ENCODE measurements at places on chromosomes 1 and 21.

- DNase-seq: no peak
Measured at GRCh38 chr1:229208481-229208880, 62.4 kb upstream of the RAB4A start.

DNA sequence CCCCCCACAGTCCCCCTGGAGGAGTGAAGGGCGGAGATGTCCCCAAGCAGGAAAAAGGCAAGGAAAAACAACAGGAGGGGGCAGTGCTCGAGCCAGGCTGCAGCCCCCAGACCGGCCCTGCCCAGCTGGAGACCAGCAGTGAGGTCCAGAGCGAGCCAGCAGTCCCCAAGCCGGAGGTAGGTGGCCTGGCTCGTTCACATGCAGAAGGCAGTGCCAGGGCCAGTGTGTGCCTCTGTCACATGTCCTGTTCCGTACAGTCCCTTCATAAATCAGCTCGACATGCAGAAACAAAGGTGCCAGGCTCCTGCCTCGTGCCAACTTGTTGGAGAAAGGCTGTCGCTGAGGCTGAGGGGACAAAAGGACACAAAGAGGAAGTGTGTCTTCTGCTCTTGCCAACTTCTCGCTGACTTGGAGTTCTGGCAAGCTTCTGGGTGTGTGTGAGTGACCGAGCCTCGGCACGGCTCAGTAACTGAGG, 24.1 kb upstream of the MPZL1 start:
- DNase-seq: no peak

DNA sequence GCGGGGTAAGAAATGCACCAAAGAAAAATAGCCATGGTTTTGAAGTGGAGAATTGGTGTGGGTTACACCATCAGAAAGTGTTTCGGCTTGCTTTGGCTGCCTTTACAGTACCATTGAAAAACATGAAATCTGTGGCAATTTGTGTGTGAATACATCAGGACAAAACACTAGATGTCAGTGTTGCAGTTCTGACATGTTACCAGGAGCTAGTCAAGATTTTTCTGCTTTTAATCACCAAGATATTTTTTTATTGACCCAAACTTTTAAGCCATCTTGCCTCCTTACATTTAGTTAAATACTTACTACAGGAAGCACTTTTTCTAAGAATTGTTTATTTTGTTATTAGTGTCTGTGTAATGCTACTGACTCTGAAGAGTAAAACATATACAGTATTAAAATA, 14.3 kb downstream of the RRP15 start:
- DNase-seq: no peak

DNA sequence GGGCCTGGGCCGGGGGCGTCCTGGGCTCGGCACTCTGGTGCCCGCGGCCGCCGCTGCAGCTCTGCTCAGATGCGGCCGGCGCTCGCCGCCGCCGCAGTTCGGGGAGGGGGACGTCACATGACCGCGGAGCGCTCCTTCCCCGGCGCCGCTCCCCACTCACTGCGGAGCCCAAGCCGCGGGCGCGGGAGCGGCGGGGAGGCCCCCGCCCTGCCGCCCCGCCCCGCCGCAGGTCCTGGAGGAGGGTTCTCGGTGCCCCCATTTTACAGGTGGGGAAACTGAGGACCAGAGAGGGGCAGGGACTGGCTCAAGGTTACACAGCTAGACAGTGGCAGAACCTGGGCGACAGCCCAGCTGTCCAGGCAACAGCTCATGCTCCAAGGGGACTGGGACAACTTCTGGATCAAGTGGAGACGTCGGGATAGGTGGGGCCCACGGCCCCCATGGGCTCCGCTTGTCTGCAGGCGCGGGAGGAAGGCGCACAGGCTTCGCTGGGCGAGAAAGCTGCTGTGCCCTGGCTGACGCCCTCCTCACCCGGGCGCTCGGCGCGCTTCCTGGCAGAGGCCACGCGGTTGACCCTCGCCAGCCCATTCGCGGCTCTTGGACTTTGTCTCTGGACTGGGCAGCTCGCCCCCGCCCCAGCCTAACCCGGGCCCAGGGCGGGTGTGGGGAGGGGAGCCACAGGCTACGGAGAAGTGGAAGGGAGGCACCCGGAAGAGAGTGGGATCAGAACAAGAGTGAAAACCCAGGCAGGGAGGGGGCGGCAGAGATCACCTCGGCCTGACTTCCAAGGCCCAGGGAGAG, at the start of gene RAP1GAP:
RAP1GAP (minus strand) TSS at position 100 of the 801 bp plus-strand sequence. CDS start 49,325 bp downstream, outside the sequence.
- peak; percentile 73 for DNase-seq

GRCh38 chr1:163029901-163030300, 39.3 kb upstream of the RGS4 start:
- DNase-seq: no peak

DNA sequence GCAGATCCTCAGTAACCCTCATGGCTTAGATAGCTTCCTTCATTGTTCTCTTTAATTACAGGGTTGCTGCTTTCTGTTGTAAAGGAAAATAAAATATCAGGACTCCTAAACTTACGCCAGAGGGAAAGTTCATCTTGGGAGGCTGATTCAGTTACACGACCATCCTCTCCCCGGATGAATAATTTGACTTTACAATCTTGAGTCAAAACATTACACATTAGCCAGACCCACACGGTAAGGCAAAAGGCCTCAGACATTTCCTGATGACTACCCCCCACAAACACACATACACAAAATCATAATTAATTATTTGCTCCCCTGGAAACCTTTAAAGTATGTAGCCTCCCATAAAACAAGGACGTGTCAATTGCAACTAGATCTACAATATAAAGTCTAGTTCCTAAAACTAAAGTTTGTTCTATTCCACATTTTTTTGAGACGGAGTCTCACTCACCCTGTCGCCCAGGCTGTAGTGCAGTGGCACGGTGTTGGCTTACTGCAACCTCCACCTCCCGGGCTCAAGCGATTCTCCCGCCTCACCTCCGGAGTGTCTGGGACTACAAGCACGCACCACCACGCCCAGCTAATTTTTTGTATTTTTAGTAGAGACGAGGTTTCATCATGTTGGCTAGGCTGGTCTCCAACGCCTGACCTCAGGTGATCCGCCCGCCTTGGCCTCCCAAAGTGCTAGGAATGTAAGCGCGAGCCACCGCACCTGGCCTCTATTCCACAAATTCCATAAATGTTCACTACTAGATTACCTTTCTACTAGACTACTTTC, 830 bp upstream of the PRDX1 start:
- peak; percentile 72 for DNase-seq

DNA sequence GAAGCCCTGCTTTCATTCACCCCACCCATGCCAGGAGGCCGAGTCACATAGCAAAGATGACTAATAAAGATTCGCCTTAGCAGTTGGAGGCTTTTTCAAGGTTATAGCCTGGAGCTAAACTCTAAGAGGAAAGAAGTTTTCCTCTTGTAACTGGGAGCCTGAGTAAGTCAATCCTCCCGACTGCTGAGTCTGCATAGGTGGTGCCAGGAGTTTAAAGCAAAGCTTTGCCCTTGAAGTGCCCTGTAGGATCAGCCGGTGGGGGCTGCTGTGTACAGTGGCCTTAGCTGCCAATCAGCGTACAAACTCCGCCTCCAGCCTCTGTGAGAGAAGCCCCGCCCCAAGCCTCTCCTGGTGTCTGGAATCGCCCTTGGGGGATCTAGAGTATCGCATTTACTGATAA, 147.5 kb upstream of the SPATA6 start:
- peak; percentile 38 for DNase-seq

DNA sequence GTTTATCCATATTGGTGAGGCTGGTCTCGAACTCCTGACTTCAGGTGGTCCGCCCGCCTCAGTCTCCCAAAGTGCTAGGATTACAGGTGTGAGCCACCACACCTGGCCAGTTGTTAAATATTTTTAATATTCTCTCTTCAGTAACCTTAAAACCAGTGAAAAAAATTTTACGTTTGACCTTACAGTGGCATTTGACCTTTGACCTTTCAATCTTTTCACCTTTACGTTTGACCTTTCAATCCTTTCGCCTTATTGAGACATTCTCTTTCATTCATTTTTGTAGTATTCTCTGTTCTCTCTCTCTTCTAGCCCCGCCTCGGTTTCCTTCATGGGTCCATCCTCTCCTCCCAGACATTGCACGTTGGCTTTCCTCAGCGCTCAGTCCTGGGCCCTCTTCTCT, 277.9 kb downstream of the DNM3 start:
- no peak for DNase-seq

All from NCI-H1417 (cell line).